Kidney (tissue), 22 donors: ENCODE measurements at places on chromosomes 1 and 21. TPM values are rescaled to one million over a fixed set of nuclear protein-coding genes. Genes with fewer than 3 reads are reported as not detected.
A peak's percentile ranks its signal among the peaks of the same experiment; 100 is the strongest.

- peaks cover 3% of the 10 kb centered on the region for H3K36me3 ChIP-seq
- H3K27me3 ChIP-seq = no peaks in the 10 kb centered on the region
- H3K27ac ChIP-seq = no peak overlapping the region
- H3K4me1 ChIP-seq = peaks cover 3% of the 10 kb centered on the region
These were observed 31.3 kb downstream of the PKNOX1 start for GRCh38 chr21:43005635-43006034.

Gene ATP1A2
- 4.1 TPM for total RNA-seq

Gene EXTL1
- 0.28 TPM for total RNA-seq

GRCh38 chr21:27586986-27587385 lies 620.1 kb upstream of the ADAMTS5 start:
- DNase-seq = no peak
- H3K27ac ChIP-seq = no peak overlapping the region
- no peaks in the 10 kb centered on the region for H3K4me1 ChIP-seq
- no peak overlapping the region for H3K4me3 ChIP-seq
- H3K27me3 ChIP-seq = no peaks in the 10 kb centered on the region

DNA sequence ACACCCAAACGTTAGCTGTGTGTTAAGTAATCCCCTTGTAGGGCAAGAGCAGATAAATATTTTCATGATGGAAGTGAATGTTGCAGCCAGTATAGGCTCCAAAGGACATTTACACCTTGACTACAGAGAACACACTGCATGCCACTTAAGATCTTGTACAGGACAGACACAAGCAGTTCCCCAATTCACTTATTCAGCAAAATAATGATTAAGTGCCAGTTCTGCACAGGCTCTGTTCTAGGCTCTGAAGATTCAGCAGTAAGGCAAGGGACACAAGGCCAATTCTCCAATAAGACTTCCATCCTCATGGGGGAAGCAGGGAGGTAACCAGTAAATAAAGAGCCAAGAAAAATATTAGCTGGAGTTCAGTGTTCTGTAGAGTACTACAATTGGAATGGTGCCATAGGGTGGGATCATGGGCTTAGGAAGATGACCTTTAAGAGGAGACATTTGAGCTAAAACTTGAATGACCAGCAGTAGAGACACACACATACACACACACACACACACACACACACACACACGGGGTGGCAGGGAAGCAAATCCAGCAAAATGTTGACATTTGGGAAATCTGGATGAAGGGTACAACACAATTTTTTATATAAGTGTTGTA lies 199.9 kb upstream of the JUN start:
- no peaks in the 10 kb centered on the region for H3K36me3 ChIP-seq
- no peak for DNase-seq
- no peaks in the 10 kb centered on the region for H3K4me1 ChIP-seq
- no peaks in the 10 kb centered on the region for H3K27me3 ChIP-seq
- no peak overlapping the region for H3K4me3 ChIP-seq
- H3K27ac ChIP-seq = no peak overlapping the region

DNA sequence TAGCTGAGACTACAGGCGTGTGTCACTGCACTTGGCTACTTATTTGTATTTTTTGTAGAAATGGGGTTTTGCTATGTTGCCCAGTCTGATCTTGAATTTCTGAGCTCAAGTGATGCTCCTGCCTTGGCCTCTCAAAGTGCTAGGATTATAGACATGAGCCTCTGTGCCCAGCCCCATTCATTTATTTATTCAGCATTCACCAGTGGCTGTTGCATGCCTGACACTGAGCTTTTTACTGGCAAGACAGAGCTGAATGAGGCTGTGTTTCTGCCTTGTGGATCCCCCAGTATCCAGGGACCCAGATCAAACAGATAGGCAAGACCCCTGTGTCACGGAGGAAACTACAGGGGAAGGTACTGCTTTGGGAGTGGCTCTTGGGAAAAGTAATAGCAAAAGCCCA lies 109.4 kb downstream of the DISC1 start:
- H3K27ac ChIP-seq = no peak overlapping the region
- no peaks in the 10 kb centered on the region for H3K36me3 ChIP-seq
- no peaks in the 10 kb centered on the region for H3K27me3 ChIP-seq
- no peak for DNase-seq
- H3K4me1 ChIP-seq = no peaks in the 10 kb centered on the region
- H3K4me3 ChIP-seq = no peak overlapping the region

- no peaks in the 10 kb centered on the region for H3K4me1 ChIP-seq
- DNase-seq = peak; percentile 30
- H3K27me3 ChIP-seq = no peaks in the 10 kb centered on the region
- no peaks in the 10 kb centered on the region for H3K36me3 ChIP-seq
These were observed 98.5 kb downstream of the DISC1 start for GRCh38 chr1:231724876-231725647.

- peaks cover 40% of the 10 kb centered on the region for H3K4me1 ChIP-seq
- H3K36me3 ChIP-seq = no peaks in the 10 kb centered on the region
- no peak for DNase-seq
These were observed 31.6 kb downstream of the CAPZB start for GRCh38 chr1:19453741-19454201.

DNA sequence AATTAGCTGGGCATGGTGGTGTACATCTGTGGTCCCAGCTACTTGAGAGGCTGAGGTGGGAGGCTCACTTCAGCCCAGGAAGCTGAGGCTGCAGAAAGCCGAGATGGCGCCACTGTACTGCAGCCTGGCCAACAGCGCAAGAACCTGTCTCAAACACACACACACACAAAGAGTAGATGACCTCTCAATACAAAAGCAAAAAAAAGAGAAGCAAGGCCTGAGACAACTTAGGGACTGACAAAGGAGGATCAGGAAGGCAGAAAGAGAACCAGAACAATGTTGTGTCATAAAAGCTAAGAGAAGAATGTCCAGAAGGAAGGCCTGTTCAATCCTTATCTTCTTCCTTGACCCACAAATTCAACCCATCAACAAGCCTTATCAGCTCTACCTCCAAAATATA lies 18.5 kb downstream of the WASF2 start:
- no peaks in the 10 kb centered on the region for H3K36me3 ChIP-seq
- H3K4me1 ChIP-seq = peaks cover 3% of the 10 kb centered on the region
- DNase-seq = no peak
- no peak overlapping the region for H3K27ac ChIP-seq
- H3K4me3 ChIP-seq = no peak overlapping the region

Gene COL8A2
- total RNA-seq = 6.4 TPM

DNA sequence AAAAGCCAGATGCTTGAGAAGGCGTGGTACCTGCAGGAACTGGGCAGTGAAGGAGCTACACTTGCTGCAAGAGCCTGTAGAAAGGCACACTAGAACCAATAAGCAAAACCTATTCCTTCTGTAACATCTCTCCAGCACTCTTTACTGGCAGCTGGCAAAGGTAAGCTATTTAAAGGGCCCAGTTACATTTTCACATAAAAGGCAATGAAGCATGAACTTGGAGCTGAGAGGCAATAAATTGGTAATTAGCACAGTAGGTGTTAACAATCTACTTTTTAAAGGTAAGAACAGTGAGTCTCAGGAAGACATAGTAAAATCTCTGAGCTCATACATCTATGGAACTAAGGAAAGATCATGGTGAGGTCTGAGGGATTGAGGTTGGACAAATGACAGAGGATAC lies 167.1 kb upstream of the OLFM3 start:
- H3K4me1 ChIP-seq = no peaks in the 10 kb centered on the region
- H3K27ac ChIP-seq = no peak overlapping the region
- H3K4me3 ChIP-seq = no peak overlapping the region
- H3K27me3 ChIP-seq = no peaks in the 10 kb centered on the region

Gene LCE6A
- not detected for total RNA-seq

GRCh38 chr1:116392717-116393404 lies 19.8 kb downstream of the ATP1A1 start:
- H3K27ac ChIP-seq = no peak overlapping the region
- H3K4me1 ChIP-seq = peaks cover 14% of the 10 kb centered on the region
- H3K36me3 ChIP-seq = peaks cover 36% of the 10 kb centered on the region
- H3K27me3 ChIP-seq = no peaks in the 10 kb centered on the region
- H3K4me3 ChIP-seq = no peak overlapping the region

- DNase-seq = no peak
- H3K27me3 ChIP-seq = no peaks in the 10 kb centered on the region
- H3K4me3 ChIP-seq = no peak overlapping the region
- H3K4me1 ChIP-seq = no peaks in the 10 kb centered on the region
These were observed 57.5 kb downstream of the KIAA0319L start for GRCh38 chr1:35499652-35500176.

Gene GUCA2B
- total RNA-seq = not detected

Gene TTLL7
- 7.0 TPM for total RNA-seq

Gene ALX3
- total RNA-seq = not detected

DNA sequence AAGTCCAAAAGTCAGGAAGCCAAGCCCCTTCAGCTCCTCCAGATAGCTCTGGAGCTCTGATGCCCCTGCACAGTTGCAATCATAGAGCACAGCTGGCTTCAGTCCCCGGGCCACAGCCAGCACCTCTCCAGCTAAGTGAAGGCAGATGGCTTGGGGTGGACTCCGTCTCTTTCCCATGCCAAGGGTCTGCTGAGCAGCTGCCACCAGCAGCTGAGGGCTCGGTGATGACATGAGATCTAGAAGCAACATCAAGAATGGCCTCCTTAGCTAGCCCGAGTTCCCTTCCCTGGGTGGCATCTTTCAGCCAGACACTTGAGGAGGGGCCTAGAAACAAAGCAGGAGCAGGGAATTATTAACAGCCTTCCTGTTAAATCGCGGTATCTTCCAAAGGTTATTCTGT lies 973 bp downstream of the C1orf74 start:
- no peaks in the 10 kb centered on the region for H3K36me3 ChIP-seq
- no peak for DNase-seq
- peaks cover 29% of the 10 kb centered on the region for H3K4me1 ChIP-seq
- no peak overlapping the region for H3K27ac ChIP-seq
- H3K27me3 ChIP-seq = no peaks in the 10 kb centered on the region
- H3K4me3 ChIP-seq = peak overlapping the region; percentile 90

- H3K4me3 ChIP-seq = no peak overlapping the region
- no peaks in the 10 kb centered on the region for H3K27me3 ChIP-seq
- H3K27ac ChIP-seq = no peak overlapping the region
- DNase-seq = no peak
These were observed 200.0 kb downstream of the TOMM20 start for GRCh38 chr1:234928642-234929041.

- H3K36me3 ChIP-seq = no peaks in the 10 kb centered on the region
- no peaks in the 10 kb centered on the region for H3K27me3 ChIP-seq
- H3K4me3 ChIP-seq = no peak overlapping the region
- no peak overlapping the region for H3K27ac ChIP-seq
- no peak for DNase-seq
These were observed 11.1 kb downstream of the STX6 start for GRCh38 chr1:181011301-181012202.

- no peaks in the 10 kb centered on the region for H3K4me1 ChIP-seq
- no peak overlapping the region for H3K4me3 ChIP-seq
- H3K27me3 ChIP-seq = no peaks in the 10 kb centered on the region
- DNase-seq = peak; percentile 72
These were observed 10.0 kb downstream of the PDPN start for GRCh38 chr1:13593511-13594131.

DNA sequence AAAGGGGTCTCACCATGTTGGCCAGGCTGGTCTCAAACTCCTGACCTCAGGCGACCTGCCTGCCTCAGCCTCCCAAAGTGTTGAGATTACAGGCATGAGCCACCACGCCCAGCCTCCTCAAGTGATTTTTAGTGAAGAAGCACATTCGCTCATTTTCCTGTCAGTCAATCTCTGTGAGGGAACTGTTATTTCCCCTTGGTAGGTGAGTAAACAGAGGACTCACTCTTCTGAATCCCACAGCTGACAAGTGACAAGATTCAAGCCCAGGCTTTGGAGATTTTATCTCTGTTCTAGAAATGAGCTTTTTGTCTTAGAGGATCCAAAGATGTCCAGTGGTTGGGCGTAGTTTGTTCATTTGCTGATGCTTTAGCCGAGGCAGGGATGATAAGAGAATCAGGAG lies 43.9 kb upstream of the TACSTD2 start:
- no peak for DNase-seq
- peaks cover 4% of the 10 kb centered on the region for H3K4me1 ChIP-seq
- no peaks in the 10 kb centered on the region for H3K36me3 ChIP-seq
- H3K27ac ChIP-seq = no peak overlapping the region

DNA sequence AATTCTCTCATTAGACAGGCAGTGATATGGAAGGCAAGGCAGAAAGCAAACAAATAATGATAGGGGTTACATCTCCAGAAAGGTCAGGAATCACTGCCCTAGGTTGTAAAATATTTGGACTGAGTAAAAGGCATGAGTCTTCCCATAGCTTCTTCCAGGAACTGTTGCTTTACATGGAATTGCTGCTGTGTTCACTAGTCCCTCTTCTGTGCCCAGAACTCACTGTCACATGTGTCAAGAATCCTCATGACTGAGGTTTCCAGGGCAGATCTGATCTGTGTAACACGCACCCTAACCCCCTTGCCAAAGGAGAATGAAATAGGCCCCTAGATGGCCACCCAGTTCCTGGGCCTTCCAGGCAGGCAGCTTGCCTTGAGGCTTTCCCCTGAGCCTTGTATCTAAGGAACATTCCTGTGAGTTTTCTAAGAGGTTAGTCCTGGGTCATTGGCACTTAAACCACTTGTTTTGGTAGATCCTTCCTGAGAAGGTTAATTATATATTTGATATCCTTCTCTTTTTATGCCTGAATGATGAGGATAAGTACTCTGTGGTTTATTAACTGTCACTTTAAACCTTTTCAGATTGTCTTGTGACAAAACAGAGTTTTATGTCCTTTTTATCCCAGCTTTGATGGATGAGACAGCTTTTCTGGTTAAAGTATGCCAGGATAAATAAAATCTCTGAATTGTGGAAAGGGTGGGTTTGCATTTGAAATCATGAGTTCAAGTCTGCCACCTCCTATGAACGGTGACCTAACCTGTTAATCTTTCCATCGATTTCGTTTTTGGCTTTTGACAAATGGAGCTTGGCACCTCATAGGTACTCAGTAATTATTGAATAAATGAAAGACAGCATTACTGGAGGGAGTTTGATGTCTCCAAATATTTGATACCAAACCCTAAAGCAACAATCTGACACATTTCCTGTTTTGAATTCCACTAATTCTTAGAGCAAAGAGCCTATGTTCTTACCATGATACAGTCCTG lies 163.3 kb downstream of the DHRS3 start:
- peaks cover 70% of the 10 kb centered on the region for H3K4me1 ChIP-seq
- H3K36me3 ChIP-seq = no peaks in the 10 kb centered on the region
- no peaks in the 10 kb centered on the region for H3K27me3 ChIP-seq
- H3K27ac ChIP-seq = peak overlapping the region; percentile 85
- DNase-seq = peak; percentile 53
- no peak overlapping the region for H3K4me3 ChIP-seq

DNA sequence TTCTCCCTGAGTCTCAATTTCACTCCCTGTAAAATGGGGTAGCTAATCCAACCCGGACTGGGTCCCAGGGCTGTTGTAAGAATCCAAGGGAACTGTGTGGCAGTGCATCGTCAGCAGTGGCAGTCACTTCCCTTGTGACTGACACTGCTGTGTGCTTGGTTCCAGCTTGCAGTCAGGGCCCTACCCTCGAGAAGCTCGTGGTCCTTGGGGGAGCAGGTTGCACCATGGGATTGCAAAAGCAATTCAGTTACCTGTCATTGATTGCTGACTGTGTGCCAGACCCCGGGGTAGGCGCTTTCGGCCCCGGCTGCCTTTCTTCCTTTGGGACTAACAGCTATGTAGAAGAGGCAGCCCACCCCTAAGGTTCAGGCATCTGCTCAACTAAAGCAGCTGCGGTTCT lies 2.9 kb downstream of the PTPRF start:
- H3K36me3 ChIP-seq = peaks cover 4% of the 10 kb centered on the region
- H3K4me3 ChIP-seq = no peak overlapping the region
- H3K4me1 ChIP-seq = no peaks in the 10 kb centered on the region
- H3K27me3 ChIP-seq = no peaks in the 10 kb centered on the region
